ENCODE measurements at places on chromosomes 6 and 20. TPM values are rescaled to one million over a fixed set of nuclear protein-coding genes. Genes with fewer than 3 reads are reported as not detected.
A peak's percentile ranks its signal among the peaks of the same experiment; 100 is the strongest.

DNA sequence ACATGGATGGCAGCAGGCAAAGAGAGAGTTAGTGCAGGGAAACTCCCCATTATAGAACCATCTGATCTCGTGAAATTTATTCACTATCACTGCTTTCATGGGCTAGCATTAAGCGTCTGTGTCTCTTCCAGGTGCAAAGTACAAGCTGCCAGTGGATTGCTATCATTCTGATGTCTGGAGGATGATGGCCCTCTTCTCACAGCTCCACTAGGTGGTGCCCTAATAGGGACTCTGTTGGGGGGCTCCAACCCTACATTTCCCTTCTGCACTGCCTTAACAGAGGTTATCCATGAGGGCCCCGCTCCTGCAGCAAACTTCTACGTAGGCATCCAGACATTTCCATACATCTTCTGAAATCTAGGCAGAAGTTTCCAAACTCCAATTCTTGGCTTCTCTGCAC, 347.8 kb upstream of the HS3ST5 start:
- DNase-seq: no peak
- no peaks in the 10 kb centered on the region for H3K4me1 ChIP-seq
- no peak overlapping the region for H3K27ac ChIP-seq
- no peaks in the 10 kb centered on the region for H3K36me3 ChIP-seq
- no peak overlapping the region for H3K4me3 ChIP-seq

The MCCD1 gene
- not detected for total RNA-seq

DNA sequence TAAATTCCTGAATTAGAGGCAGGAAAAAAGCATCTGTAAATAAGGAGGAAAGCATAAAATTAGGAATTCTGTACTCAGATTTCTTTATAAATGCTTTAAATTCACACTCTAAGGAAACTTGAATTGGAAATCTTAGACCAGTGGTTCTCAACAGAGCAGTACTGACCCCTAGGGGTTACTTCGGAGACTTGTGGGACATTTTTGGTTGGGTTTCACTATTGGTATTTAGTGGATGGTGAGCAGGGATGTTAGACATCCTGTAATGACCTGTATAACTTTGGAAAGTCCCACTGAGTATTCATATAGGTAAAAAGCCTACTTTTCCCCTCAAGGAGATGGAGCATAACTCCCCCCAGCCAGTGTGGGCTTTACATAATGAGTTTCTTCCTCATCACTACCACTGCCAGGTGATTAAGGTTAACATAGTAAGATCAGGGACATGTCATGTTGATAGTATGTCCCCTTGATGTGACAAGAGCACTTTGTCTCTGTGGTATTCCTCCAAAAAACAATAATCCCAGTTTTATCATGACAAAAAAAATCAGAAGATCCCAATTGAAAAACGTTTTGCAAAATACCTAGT, 31.0 kb downstream of the GLO1 start:
- no peak overlapping the region for H3K4me3 ChIP-seq
- peak; percentile 17 for DNase-seq
- no peaks in the 10 kb centered on the region for H3K27me3 ChIP-seq
- no peaks in the 10 kb centered on the region for H3K4me1 ChIP-seq
- no peak overlapping the region for H3K27ac ChIP-seq
- H3K36me3 ChIP-seq: peaks cover 11% of the 10 kb centered on the region

GRCh38 chr6:25442898-25443297, 163.7 kb downstream of the CARMIL1 start:
- no peak overlapping the region for H3K4me3 ChIP-seq
- DNase-seq: no peak
- H3K27me3 ChIP-seq: no peaks in the 10 kb centered on the region
- H3K36me3 ChIP-seq: no peaks in the 10 kb centered on the region
- H3K27ac ChIP-seq: no peak overlapping the region

The OR12D3 gene
- not detected for total RNA-seq

The APOM gene
- 2.9 TPM for total RNA-seq

DNA sequence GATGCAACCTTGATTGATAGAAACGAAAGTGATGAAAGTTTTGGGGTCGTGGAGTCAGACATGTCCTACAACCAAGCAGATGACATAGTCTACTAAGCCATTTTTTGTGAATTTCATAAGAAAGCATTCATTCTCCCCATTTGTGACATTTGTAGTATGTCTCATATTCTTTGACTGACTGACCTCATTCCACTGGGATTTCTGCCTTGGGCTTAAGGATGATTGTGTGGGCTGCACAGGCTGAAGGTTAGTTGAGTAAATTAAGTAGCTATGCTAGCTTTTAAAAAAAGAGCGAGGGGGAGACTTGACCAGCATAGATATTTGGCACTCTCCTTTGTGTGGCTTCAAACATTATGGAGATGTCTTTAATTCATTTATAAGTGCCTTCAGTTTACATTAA, 28.9 kb downstream of the STMND1 start:
- no peak overlapping the region for H3K4me3 ChIP-seq
- no peak for DNase-seq
- no peak overlapping the region for H3K27ac ChIP-seq
- no peaks in the 10 kb centered on the region for H3K4me1 ChIP-seq
- no peaks in the 10 kb centered on the region for H3K36me3 ChIP-seq
- 0 out of 2 replicates have a peak, but pooled peaks cover 5% of the 10 kb centered on the region for H3K27me3 ChIP-seq
